ENCODE measurements at places on chromosomes 1 and 21. TPM values are rescaled to one million over a fixed set of nuclear protein-coding genes. Genes with fewer than 3 reads are reported as not detected.

GRCh38 chr1:6785728-6786505 is 663 bp downstream of the CAMTA1 start:
- H3K4me1 ChIP-seq, result peaks cover 40% of the 10 kb centered on the region
- peak overlapping the region; percentile 90 for H3K27ac ChIP-seq
- H3K27me3 ChIP-seq, result no peaks in the 10 kb centered on the region
- DNase-seq, result peak; percentile 69

GRCh38 chr1:63875636-63876035 is 101.8 kb downstream of the ROR1 start:
- H3K27ac ChIP-seq, result peak overlapping the region; percentile 62
- no peaks in the 10 kb centered on the region for H3K36me3 ChIP-seq
- H3K4me1 ChIP-seq, result peaks cover 72% of the 10 kb centered on the region
- H3K4me3 ChIP-seq, result no peak overlapping the region

GRCh38 chr1:15621975-15622374 is 4.7 kb downstream of the DDI2 start:
- no peaks in the 10 kb centered on the region for H3K36me3 ChIP-seq
- DNase-seq, result no peak
- no peak overlapping the region for H3K27ac ChIP-seq
- H3K27me3 ChIP-seq, result no peaks in the 10 kb centered on the region

DNA sequence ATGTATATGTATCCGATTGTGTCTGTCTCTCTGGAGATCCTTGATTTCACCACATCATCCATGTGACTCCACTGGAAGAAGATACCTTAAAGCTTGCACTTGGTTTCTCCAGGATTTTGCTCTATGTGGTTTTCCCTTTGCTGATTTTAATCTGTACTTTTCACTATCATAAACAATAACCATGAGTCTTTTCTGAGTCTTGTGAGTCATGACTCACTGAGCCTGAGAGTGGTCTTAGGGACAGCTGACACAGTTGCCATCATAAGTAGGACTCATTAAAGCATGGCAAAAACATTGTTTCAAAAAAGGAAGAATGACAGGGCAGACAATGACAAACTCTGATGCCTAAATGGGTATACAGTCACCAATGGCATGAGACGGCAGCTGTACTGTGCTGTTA is 226.2 kb downstream of the AKT3 start:
- H3K36me3 ChIP-seq, result peaks cover 9% of the 10 kb centered on the region
- H3K4me3 ChIP-seq, result no peak overlapping the region
- H3K27ac ChIP-seq, result no peak overlapping the region
- H3K4me1 ChIP-seq, result no peaks in the 10 kb centered on the region

The SUSD4 gene
- total RNA-seq, result 0.81 TPM

The PFDN2 gene
- 63.4 TPM for total RNA-seq

The RERE gene
- 90.6 TPM for total RNA-seq

The S100A9 gene
- total RNA-seq, result 943 TPM

The SLC35D1 gene
- total RNA-seq, result 9.4 TPM

The CD53 gene
- total RNA-seq, result 25.4 TPM

Data from sigmoid colon (tissue), 7 donors.